ENCODE measurements at places on chromosomes 5 and 9.

- no peak for DNase-seq
Observed at GRCh38 chr9:4504250-4504649, 14.0 kb downstream of the SLC1A1 start.

GRCh38 chr5:177507165-177507564, 2.5 kb downstream of the DOK3 start:
- no peak for DNase-seq

DNA sequence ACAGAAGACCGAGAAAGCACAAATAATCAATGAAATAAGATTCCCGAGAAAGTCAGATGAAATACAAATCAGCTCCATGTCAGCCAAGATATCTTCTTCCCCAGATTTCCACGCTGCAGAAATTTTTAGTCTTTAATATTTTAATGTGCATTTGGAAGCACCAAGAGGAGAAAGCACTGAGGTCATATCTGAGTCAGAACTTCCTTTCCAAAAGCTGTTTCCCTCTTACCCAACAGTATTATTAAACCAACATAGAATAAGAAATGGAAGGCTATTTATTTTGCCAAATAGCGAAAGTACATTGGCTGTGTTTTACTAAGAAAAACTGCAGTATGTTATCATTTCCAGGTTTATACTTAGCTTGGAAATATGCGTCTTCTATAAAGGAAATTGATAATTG, 772.1 kb upstream of the CDH9 start:
- DNase-seq, result no peak

GRCh38 chr5:96001262-96001661, 39.6 kb upstream of the ELL2 start:
- DNase-seq, result no peak

- no peak for DNase-seq
Observed at GRCh38 chr9:111501005-111501562, 16.9 kb upstream of the ECPAS start.

DNA sequence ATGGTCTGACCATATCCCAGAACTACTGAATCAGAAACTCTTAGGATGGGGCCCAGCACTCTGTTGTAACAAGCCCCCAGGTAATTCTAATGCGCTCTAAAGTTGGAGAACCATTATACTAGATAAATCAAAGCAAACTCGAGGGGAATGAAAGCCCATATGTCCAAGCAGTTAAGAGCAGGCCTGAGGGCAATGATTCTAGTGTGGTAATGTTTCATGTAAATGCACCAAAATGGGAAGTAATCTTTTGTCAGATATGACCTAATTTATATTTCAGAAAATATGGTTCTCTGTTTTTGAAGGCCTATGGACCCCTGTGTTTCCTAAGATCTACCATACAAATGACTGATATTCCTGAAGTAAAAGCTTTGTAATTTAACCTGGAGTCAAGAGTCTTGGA, 108.0 kb upstream of the PTGER4 start:
- no peak for DNase-seq

DNA sequence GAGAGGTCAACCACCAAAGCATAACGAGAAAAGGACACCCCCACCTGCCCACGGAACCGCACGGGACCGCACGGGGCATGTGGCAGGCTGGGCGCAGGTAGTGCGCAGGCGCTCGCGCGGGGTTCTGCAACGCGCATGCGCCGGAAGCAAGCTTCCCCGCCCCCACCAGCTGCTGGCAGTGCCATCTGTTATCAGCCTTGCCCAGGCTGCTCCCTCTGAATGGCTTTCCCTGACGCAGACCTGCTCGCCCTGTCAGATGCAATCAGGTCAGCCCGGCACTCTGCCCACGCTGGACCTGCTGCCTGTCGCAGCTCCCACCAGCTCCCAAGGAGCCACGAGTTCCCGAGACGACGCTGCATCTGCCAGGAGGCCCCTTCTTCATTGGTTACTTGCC, 22.8 kb downstream of the PTCH1 start:
- DNase-seq, result no peak

DNA sequence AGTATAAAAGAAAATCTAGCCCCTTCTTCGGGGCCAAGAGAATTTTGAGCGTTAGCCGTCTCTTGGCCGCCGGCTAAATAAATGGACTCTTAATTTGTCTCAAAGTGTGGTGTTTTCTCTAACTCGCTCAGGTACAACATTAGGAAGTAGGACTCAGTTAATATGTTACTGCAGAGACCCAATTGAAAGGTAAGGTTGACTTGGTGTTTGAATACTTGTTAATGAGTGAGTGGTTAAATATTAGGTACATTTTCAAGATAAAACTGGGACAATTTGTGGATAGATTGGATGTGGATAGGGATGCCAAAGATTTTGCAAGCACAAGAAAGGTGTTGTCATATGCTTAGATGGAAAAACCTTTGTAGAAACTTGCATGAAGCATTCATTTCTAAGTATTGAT, 1177.3 kb upstream of the CDH18 start:
- no peak for DNase-seq

DNA sequence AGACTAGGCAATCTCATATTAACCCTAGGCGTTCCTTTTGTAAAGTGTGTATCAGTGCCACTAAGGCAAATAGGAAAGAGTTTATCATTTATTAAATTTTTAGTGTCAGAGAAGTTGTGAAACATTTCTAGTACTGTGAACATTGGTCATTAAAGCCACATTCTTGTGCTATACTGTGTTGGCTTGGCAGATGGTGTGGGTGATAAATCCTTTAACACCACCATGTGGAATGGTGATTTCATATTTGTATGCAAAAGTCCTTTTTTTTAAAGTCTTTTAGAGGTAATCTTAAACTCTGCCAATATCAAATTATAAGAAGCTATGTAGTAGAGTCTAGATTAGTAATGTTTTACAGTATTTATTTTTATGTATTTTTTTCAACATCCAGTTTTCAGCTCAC, 18.1 kb downstream of the SLC12A2 start:
- DNase-seq, result no peak

DNA sequence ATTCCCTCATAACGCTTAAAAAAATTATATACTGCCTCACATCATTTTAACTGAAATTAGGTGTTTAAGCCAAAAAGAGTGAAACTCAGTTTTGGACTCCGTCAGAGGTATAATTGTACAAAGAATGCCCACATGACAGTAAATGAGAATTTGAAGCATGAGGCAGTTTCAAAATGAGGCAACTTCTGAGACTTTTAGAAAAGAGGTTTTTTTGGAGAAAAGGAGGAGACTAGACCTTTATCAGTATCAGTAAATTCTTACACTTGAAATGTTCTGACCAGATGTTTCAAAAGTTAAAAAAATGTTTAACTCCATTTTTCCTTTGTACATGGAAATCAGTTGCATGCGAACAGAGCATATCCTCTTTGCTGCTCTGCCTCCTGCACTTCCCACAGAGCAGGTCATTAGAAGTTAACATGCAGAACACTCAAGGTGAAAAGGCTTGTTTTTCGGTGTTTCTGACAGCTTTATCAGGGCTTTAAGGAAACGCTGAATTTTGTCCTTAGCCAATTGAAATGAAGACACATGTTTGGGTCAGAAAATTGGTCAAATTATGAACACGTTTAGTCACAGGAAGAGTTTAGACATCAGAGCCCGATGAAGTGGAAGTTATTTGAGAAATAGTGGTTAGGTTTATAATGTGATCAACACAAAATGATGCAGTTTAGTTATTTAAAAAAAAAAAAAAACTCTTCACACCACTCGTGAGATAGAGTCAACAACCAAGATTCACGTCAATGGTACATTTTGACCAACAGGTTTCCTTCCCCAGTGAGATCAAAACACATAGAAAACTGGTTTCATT, 59.5 kb downstream of the PIK3R1 start:
- no peak for DNase-seq

- no peak for DNase-seq
Observed at GRCh38 chr5:74575741-74576538, 64.6 kb downstream of the ENC1 start.

DNA sequence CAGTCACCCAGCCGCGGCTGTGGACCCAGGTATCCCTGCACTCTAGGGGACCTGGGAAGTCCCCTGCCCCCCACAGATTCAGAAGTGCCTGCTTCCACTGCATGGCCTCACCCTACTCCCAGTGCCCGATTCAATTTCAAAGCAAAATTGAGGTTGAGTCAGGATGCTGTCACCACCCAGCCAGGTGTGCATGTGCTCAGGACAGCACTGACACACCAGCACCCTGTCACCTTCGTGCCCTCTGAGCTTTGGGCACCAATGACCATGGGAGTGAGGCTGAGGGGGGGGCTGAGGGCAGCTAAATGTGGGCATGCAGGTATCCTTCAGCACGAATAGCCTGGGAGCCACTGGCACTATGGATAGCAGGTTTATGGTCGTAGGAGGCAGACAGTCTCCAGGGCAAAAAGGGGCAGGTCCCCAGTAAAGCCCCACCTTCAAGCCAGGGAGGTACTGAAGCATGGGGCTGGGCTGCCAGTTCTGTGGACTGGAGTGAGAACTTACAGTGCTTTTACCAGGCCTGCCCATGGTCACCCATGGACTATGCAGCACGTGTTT, 1151.6 kb upstream of the CDH6 start:
- DNase-seq, result no peak

- no peak for DNase-seq
Observed at GRCh38 chr5:32144378-32145207, 29.5 kb downstream of the GOLPH3 start.

DNA sequence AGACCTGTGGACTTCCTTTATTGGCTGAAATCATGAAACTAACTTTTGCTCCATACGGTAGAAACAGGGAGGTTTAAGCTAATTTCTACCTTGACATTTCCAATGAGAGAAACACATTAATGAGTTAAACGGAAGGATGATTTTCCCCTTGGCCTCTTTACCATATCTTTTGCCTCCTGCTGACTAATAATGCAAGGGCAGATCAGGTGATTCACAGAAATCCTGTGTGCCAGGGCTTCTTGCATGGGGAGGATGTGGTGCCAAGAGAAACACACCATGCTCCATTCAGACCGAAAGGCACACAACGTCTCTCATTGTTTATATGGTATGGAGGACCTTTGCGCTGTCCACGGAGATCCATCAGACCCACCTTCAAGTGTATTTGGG, 17.4 kb upstream of the PRLR start:
- no peak for DNase-seq

GRCh38 chr9:133589454-133590227, 19.5 kb downstream of the FAM163B start:
- no peak for DNase-seq

DNA sequence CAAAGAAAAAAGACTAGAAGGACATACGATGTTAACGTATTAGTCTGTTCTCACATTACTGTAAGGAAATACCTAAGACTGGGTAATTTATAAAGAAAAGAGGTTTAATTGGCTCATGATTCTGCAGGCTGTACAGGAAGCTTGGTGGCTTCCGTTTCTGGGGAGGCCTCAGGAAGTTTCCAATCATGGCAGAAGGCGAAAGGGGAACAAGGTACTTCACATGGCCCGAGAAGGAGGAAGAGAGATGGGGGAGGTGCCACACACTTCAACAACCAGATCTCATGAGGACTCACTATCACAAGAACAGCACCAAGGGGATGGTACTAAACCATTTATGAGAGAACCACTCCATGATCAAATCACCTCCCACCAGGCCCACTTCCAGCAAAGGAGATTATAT, 110.1 kb downstream of the CARTPT start:
- DNase-seq, result no peak

- no peak for DNase-seq
Observed at GRCh38 chr5:112475747-112476365, 56.8 kb upstream of the EPB41L4A start.

DNA sequence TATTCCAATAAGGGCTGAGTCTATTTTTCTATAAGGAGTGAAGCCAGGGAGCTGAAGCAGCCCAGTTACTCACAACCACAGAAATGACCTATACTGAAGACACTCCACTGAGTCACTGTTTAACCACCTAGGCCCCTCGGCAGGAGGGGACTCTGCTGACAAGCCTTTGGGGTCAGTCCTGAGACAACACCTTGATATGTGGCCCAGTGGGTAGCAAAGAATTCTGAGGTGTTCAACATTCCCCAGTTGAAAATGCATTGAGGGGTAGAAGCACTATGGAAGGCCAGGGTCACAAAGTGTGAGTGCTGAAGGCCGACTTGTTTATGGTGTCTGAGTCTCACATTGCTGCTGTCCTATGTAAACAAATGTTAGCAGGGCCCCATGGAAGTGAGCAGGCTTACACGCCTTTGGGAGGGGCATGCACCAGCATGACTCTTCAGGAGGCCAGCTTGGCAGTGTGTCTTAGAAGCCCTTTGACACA, 112.6 kb upstream of the NFIL3 start:
- no peak for DNase-seq

- no peak for DNase-seq
Observed at GRCh38 chr9:108676355-108676754, 179.4 kb downstream of the ACTL7B start.

GRCh38 chr9:16071400-16071799, 518.6 kb downstream of the CCDC171 start:
- DNase-seq, result no peak

GRCh38 chr9:35635730-35636129, 15.0 kb downstream of the SIT1 start:
- DNase-seq, result no peak

DNA sequence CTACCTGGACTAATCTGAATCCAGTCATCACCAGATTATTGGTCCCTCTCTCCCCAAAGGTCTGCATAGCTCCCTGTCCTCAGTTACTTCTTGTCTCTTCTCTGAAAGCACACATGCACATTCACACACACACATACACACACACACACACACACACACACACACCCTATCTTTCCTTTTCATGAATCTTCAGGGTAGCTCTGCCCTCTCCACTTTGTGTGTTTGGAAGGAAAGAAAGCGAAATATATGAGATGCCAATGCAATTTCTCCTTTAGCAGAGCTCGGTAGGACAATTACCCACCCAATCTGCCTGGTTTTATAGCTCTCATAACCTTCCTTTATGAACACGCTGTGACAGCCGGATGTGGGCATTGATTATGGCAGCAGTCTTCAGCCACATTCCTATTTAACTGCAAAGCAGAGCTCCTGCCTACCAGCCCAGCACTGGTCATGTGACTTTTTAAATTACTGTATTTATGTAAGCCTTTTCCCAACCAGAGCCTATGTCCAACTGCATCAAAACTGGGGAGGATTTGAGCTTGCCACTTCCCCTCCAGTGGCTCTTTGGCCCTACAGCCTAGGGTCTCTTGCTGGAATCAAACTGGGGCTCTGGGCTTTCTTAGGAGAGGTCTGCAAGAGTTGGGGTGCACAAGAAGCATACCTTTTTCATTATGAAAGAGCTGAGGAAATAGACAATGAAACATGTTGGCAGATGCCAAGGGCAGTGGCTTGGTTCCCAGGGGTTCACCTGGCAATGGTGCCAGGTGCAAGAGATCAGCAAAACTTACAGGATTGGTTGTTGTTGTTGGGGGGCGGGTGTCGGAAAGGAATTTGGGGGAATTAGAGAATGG, 20.8 kb upstream of the MATR3 start:
- DNase-seq, result no peak

- DNase-seq, result no peak
Observed at GRCh38 chr5:150862070-150862469, 15.7 kb downstream of the IRGM start.

DNA sequence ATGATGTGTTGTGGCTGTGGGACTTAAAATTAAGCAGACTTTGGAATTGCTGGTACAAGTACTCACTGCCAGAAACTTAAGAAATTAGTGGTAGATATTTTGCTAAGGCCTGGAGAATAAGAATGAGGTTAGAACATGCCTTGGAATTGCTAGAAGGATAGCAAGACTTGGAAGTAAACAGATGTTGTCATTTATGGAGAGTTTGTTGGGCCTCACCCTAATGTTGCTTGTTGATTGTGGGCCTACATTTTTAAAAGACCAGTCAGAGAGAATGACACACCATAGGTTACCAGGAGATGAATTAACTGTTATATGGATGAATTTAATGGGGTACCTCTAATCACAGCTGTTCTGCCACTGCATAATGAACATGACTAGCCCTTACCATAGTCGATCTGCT, 120.1 kb upstream of the GAS1 start:
- no peak for DNase-seq

All from suprapubic skin (tissue), 4 donors.